DMS79 (cell line): ENCODE measurements at places on chromosomes 2 and 18.

GRCh38 chr2:100309973-100310719 is 12.2 kb downstream of the LONRF2 start:
- DNase-seq, result no peak

GRCh38 chr2:119225105-119225865 is 1.7 kb downstream of the STEAP3 start:
- DNase-seq, result no peak

DNA sequence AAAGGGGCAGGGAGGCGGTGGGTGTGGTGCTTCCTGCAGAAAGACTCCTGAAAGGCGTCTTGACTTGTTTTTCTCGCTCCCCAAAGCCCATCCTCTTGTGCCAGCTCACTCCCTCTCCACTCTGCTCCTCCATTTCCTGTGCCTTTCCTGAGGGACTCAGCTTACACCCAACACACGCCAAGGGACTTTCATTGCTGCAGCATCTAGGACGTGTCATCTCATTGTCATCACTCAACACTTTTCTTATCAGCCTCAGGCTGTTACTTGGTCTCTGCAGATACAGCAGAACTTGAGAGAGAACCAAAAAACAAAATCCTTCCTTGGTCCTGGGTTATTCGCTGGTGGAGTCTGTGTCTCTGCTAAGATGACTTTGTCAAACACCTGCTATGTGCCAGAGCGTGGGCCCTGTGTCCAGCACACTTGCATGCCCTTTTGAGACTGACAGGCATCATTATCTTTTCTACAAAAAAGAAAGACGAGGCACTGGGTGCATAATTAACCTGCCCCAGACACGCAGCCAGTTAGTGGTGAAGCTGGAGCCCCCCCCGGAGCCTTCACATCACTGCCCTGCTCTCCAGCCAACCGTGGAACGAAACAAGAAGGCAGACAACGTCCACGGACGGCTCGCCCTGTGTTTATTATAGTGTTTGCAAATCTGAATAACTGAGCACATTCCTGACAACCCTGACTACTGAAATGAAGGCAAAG is 261.7 kb upstream of the HDAC4 start:
- no peak for DNase-seq

- DNase-seq, result no peak
Measured at GRCh38 chr18:43175257-43175656, 59.8 kb upstream of the RIT2 start.

DNA sequence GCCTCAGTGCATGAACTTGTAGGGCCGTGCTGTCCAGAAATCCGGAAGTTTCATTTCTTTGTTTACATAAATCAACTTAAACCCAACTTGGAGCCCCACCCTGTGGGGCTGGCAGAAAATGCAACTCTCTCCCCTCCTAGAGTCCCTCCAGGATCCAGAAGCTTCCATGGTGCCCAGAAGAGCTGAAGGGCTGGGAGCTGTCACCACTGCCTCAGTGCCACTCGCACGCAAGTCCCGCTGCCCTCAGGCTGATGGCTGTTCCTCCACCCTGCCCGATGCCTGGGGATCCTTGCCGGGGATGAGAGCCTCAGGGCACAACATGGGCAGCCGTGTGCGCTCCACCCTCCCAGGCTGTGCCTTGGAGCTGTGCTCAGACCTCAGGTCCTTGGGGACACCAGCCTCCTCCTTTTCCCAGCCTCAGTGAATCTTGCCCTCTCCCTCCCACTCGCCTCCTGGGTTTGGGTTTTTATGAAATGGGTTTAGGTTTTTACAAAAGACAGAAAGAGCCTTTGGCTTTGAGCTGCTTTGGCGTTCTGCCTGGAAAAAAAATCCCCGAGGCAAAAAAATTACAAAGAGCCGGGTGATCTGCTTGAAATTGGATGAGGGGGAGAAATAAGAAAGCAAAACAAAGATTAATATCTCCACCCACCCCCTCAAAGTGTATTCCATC is 155.2 kb downstream of the TWIST2 start:
- no peak for DNase-seq

DNA sequence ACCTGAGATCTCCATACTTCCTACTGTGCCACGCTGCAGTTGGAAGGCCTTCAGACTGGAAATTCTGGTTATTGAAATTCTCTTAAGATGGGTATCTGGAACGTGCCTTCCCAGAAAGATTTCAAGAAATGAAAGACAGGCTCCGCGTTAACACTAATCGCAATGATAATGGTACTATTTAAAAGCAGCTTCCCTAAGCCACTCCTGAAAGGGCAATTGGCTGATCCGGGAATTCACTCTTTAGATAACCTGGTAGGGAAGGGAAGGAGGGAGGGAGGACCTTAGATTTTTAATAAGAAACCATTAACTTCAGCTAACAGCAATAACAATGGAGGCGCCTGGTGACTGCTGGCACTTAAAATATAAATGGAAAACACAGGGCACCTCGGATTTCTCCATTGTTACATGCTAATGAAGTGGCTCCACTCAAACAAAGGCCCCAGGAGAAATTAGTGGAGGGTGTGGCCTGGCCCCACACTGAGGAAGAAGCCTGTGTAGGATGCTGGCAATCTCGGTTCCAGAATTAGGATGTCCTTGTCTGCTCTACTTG is 22.5 kb upstream of the MTA3 start:
- DNase-seq, result no peak
